Omental fat pad (tissue), 4 donors: ENCODE measurements at places on chromosomes 3 and 15.

DNA sequence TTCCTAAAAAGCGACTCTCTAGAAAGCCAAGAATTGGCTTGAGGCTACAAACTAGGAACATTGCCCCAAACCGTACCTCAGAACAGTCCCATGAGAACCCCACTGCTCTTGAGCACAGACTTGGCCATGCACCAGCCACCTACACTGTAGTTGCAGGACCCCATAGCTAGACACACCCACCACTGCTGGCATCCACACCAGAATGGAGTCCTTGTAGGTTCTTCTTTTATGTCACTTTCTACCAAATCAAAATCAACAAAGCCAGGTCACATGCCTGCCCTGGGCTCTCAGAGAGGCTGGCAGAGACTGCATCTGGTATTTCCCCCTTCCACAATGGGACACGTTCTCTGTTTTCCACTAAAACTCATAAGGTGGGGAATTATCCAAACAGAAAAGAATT, 290.5 kb downstream of the SHOX2 start:
- no peak for DNase-seq

DNA sequence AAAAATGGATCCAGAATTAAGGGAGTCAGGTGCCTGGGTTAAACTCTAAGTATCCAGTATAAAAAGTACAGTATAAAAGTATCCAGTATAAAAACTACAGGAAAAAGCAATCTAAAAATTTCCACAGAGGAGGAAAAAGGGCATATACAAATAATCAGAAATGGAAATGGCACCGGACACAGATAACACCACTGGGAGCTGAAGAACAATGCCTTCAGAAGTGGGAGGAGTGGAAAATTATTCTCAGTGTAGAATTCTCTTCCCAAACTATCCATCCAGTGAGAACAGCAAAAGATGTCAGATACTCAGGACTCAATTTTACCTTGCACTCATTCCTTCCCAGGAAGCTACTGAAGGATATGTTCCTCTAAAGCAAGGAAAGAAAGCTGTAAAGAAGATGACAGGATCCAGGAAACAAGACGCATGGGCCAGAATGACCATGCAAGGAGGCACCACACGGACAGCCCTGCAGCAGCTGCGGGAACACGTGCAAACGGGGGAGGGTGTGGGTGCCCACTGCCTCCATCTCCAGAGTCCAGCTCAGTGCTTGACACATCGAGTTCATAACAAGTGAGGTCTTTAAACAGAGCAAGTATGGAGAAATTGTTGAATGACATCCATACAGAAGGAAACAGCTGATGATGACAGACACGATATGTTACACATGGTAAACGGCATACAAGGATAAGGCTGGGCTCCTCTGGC, 68.5 kb downstream of the CHSY1 start:
- no peak for DNase-seq

DNA sequence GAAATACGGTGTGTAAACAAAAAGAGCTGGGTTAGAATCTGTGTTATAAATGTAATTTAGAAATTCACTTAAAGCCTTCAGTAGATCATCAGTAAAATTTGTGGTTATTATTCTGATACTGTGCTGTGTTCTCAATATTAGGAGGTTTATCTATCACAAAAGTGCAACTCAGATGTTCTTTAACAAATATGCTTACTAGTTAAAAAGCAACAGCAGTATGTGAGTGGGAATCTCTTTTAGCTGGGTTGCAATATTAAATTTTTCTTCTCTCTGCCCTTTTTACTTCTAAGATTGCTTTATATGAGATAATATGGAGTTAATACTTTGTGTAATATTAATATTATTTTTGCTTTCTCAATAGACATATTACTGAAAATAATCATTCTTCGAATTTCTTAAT, 53.4 kb downstream of the CHD2 start:
- DNase-seq: no peak

DNA sequence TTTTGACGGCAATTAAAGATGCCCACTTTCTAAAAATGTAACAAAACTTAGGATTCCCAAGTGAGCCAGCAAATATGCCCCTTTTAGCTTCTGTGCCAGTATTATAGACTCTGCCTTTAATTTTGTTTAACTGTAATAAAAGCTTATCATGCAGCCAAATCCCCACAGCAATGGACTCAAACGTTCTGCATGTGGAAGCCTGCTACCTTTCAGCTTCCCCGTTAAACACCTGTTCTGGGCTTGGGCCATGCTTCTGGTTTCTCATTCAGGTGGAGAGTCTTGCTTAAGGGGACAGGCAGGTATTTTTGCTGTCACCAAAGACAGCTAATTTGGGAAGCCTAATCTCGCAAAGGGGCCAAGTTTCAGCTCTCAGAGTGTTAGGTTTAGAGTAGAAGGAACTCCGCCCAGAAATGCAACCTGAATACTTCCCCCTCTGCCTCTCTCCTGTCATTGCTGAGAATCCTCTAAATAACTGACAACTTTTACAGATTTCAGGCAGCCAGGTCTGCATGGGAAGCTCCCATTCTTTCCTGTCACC, 399.4 kb upstream of the ATP11B start:
- no peak for DNase-seq

DNA sequence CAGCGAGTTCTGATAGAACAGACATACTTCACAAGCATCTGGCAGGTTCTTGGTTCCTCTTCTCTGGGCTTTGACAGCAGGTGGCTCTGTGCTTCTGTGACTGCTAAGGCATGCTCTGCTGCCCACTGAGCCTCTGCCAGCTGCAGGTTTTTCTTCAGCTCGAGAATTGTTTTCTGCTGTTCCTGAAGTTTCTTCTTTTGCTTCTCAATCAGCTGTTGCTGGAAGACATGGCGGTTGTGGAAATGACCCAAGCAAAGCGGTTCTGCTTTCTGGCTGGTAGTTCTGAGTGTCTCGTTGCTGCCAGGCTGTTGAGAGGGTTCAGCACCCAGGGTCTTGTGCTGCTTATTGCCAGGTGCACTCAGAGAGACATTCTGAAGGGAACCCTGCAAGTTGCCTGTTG, 50.8 kb downstream of the CCDC191 start:
- DNase-seq: no peak

GRCh38 chr3:172085557-172085895, 46.1 kb downstream of the FNDC3B start:
- no peak for DNase-seq

DNA sequence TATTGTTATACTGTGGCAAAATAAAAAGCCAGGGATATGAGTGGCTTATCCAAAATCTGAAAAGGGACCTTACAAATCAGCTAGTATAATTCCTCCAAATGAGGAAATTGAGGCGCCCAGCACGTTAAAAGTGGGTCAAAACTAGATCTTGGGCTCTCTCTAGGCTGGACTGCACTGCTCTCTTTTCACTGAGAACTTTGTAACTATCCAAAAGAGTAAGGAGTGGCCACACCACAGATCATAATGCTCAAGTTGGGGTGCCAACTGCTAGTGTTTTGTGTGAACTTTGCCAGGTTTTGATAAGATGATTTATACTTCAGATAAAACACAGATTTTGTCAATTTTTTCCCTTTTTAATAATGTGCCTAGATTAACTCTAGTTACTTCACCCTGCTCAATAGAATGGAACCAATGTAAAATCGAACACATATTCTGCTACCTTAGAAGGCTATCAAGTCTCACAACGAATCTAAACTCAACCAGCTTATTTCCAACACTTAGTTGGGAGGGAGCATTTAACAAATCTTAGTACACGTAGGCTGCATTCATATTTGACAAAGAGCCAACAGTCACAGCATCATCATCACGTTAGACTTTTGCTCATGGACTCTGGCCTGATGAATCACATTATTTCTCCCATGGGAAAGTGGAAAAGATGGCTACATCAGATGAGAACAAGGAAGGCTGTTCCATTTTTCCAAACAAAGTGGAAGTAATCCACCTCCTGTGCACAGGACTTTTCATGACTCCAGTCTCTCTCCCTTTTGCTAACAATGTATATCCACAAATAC, 64.4 kb downstream of the ABI3BP start:
- DNase-seq: no peak

- no peak for DNase-seq
Measured at GRCh38 chr3:128369121-128369703, 97.5 kb downstream of the DNAJB8 start.

- no peak for DNase-seq
Measured at GRCh38 chr3:188789251-188789650, 382.5 kb upstream of the TPRG1 start.

- no peak for DNase-seq
Measured at GRCh38 chr3:133042778-133043177, 4.6 kb downstream of the TMEM108 start.

- no peak for DNase-seq
Measured at GRCh38 chr3:186080849-186081438, 27.9 kb downstream of the ETV5 start.

DNA sequence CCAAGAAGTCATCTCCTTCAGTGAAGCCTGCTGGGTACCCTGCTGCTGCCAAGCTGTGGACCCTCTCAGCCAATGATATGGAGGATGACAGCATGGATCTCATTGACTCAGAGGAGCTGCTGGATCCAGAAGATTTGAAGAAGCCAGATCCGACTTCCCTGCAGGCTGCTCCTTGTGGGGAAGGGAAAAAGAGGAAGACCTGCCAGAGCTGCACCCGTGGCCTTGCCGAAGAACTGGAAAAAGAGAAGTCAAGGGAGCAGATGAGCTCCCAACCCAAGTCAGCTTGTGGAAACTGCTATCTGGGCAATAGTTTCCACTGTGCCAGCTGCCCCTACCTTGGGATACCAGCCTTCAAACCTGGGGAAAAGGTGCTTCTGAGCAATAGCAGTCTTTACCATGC, 13.7 kb upstream of the ANP32A start:
- no peak for DNase-seq

GRCh38 chr3:187450431-187451190, 82.4 kb downstream of the RTP4 start:
- DNase-seq: no peak

GRCh38 chr3:81462921-81463320, 298.5 kb downstream of the GBE1 start:
- DNase-seq: no peak

- no peak for DNase-seq
Measured at GRCh38 chr3:59774634-59775033, 724.8 kb upstream of the CFAP20DC start.

DNA sequence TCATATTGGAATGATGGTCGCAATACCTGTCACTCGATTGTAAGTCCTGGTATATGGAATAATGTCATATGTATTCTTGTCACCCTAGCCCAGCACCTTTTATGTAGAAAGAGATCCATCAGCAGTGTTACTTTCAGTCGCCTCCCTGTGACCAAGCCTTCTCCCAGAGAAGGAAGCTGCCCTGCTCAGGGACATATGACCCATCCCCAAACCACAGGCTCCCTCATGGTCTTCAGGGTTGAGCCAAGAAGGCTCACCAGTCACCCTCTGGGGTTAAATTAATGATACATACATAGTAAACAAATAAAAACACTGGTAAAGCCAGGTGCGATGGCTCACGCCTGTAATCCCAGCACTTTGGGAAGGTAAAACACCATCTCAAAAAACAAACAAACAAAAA, 4.6 kb upstream of the MFGE8 start:
- DNase-seq: no peak

GRCh38 chr3:190514413-190515153, 698 bp downstream of the IL1RAP start:
- DNase-seq: no peak

- no peak for DNase-seq
Measured at GRCh38 chr15:86650094-86650493, 570.4 kb downstream of the AGBL1 start.

- DNase-seq: no peak
Measured at GRCh38 chr3:116097226-116097625, 348.1 kb downstream of the LSAMP start.

DNA sequence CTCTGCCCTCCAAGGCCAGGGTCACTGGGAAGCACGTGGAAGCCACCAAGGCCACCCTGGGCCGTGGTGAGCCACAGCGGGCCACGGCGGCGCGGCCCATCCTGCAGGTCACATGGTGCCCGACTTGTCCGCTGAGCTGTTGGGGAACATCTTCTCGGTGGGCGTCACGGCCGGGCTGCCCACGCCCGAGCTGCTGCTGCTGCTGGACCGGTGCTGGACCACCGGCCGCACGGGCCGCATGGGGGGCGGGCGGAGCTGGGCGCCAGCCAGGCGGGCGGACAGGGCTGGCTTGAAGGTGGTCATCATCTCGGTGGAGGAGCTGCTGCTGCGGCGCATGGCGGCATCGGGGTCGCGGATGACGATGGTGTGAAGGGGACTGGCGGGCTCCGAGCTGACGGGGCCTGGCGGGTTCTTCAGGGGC, 22.1 kb upstream of the RAD18 start:
- DNase-seq: no peak

- no peak for DNase-seq
Measured at GRCh38 chr3:126432361-126433104, 37.8 kb downstream of the CFAP100 start.

GRCh38 chr3:46484911-46485778, 12.6 kb upstream of the RTP3 start:
- no peak for DNase-seq

DNA sequence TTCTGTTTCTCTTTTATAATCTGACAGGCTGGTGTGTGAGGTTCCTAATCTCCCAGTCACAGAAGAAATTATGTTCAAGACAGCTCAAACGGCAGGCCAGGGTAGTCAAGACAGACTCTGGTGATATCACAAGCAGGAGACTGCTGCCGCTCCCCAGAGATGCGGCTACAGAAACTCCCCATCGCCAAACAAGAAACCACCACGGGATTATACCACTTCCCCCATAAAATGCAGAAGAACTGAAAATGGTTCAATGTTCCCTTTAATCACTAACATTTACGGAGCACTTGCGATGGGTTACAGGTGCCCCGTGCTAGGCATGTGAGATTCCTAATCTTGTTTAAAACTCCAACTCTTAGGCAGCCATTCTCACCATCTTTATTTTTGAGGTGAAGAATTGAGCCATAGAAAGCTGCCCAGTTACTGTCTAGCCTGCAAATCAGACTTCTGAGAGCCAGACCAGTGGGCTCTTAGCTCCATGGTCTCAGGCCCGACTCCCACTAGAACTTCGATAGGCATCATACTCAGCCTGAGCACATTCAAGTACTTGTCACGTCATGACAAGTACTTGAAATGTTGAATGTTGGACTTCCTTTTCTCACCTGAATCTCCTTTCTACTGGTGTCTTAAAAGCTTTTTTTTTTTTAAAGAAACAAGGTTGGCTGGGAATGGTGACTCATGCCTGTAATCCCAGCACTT, 58.4 kb downstream of the TBC1D2B start:
- no peak for DNase-seq

GRCh38 chr3:18712713-18713576, 287.8 kb upstream of the SATB1 start:
- no peak for DNase-seq

DNA sequence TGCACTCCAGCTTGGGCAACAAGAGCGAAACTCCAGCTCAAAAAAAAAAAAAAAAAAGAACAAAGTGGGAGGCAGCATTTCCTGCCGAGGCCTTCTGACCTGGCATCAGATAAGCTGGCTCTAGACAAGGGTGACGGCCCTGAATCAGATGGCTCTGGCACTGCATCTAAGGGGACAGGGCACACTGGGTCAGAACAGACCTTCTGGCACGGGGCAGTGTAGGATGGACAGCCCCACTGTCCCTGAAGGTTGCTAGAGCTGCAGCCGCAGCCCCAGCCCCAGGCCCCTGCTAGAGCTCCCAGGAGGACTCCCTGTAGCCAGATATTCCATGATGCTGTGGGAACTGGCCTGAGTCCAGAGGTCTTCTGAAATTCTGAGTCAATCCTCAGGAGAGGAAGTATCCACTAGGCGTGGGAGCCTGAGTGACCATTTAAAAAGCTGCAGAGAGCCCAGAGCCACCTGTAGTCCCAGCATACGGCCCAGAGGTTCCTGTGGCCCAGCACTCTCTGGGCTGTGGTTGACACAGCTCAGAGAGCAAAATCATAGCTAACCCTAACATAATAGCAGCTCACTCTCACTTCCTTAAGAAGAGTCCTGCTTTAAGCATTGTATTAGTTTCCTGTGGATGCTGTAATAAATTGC, 69.2 kb upstream of the MFGE8 start:
- no peak for DNase-seq
